Pancreas (tissue), 10 donors: ENCODE measurements at places on chromosomes 11 and 22. TPM values are rescaled to one million over a fixed set of nuclear protein-coding genes. Genes with fewer than 3 reads are reported as not detected.
A peak's percentile ranks its signal among the peaks of the same experiment; 100 is the strongest.

DNA sequence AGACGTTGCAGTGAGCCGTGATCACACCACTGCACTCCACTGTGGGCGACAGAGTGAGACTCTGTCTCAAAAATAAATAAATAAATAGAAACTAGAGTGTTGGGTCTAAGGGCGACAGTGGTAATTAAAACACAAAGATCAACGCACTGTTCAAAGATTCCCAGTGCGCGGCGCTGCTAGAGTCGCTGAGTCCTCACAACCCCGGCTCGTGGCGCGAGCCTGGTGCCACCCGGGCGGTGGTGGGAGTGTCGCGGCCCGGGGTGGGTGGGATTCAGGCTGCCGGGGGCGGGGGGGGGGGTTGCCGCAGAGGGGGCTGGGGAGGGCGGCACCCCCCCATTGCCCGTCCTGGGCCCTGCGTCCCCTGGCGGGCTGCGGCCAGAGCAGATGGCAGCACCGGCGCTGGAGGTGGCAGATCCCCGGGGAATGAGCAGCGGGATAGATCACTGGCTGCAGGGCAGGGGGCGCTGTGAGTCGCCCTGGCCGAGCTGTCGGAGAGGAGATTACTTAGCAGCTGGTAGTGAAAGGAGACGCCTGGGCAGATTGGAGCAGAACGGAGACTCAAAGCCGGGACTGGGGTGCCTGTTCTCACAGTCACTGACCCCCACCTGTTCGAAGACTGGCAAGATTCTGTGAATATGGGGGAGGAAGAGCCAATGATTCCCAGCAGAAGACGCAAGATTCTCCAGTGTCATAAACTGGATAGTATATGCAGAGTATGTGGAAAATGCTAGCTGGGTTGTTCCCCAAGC is 30.2 kb upstream of the APOBEC3A start:
- DNase-seq, result peak; percentile 86

DNA sequence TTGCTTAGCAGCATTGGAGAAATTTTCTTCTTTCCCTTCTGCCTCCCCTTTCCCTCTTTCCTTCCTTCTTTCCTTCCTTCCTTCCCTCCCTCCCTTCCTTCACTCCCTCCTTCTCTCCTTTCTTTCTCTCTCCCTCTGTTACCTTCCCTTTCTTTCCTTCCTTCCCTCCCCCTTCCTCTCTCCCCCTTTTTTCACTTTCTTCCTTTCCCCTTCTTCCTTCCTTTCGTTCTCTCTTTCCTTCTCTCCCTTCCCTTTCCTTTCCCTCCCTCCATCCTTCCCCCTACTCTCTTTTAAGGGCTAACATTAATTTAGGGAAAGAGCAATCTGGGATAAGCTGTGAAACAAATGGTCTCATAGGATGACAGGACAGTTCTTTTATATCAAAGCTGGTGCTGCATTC is 34.1 kb downstream of the SLC5A1 start:
- DNase-seq, result no peak

GRCh38 chr11:57322256-57323166 is 2.2 kb downstream of the TNKS1BP1 start:
- peak; percentile 84 for DNase-seq

GRCh38 chr11:3121931-3122774 is 43.0 kb downstream of the OSBPL5 start:
- DNase-seq, result no peak

DNA sequence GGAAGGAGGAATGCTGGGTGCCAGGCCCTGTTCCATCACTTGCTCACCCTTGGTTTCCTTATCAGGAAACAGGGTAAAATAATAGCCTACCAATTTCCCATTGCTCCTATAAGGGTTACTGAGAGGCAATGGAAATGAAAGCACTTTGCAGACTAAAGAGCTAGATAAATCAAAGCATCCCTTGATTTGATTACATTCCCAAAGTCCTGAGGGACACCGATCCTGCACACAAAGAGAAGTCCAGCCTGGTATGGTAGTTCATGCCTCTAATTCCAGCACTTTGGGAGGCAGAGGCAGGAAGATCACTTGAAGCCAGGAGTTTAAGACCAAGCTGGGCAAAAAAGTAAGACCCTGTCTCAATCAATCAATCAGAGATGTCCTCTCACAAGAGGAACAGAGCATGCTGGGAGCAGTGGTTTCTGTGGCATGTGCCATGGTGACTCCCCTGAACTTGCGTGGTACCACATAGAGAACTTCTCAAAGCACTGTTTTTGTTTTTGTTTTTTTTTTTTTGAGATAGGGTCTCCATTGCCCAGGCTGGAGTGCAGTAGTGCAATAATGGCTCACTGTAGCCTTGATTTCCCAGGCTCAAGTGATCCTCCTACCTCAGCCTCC is 10.7 kb downstream of the TBC1D10A start:
- no peak for DNase-seq

- DNase-seq, result no peak
These were observed 3.3 kb downstream of the CAPN5 start for GRCh38 chr11:77069969-77070582.

GRCh38 chr11:76748948-76749347 is 34.2 kb upstream of the TSKU start:
- no peak for DNase-seq

DNA sequence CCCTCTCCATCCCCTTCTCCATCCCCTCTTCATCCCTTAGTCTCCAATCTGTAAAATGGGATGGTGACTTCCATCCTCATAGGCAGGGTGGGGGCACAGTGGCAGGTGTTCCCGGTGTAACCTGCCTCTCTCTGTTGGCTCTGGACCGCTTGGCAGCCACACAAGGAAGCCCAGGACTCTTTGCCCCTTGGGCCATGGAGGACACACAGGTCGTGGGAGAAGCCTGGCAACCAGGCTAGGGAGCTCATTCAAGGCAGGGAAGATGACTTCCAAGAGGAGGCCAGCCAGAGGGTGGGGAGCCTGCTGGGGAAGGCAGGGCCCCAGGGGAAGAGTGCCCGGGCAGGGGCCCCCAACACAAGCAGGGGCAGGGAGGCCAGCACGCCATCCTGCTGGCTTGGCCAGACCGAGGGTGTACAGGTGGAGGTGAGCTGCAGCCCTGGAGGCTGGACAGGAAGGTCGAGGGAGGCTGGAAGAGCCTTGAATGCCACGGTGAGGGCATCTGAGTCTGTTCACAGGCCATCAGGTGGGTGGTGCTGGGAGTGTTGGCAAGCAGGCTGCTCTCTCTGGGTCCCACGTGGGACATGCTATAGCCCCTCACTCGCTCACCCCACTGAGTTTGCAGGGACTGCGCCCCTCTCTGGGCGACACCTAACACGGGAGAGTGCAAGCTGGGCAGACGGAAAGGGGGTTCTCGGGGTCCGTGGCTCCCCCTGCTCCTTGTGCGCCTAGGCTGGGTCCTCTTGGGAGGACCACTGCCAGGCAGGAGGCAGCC is 15.5 kb upstream of the CTSD start:
- peak; percentile 42 for DNase-seq

GRCh38 chr11:3155691-3156258 is 9.3 kb downstream of the OSBPL5 start:
- no peak for DNase-seq

DNA sequence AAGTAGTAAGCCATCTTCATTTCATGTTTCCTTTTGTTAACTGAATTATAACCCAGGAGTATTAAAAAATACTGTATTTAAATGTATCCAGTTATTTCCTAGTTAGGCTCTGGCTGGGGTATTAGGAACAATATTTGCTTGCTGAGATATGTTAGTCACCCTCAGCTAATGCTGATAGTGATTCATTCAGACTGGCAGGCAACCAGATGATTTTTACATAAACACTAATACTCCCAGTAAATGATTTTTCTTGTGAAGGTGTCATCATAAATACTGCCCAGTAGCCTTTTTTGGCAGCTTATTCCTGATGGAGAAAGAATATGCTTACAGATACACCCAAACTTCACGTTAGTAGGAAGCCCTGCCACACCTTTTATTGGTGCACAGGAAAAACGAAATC is 8.1 kb downstream of the YWHAH start:
- DNase-seq, result no peak

DNA sequence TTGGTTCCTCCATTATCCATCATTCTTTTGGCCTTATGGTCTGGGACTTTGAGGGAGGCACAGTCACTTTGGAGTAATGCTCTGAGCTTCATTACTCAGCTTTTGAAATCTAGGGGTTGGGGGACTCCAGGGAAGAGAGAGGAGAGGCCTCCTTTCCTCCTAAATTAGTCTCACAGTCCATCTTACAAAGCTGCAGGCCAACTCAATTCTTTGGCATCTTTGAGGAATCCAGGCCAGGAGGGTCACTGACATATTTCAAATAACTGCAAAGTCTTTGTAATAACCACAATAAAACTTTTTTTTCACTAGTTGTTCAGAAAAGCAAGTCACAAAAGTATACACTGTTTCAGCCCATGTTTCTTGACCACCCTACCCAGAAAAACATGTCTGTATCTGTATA is 73.3 kb upstream of the FAR1 start:
- DNase-seq, result no peak

GRCh38 chr22:42353883-42354727 is 78.1 kb downstream of the NFAM1 start:
- no peak for DNase-seq

GRCh38 chr11:60765355-60765754 is 8.7 kb downstream of the MS4A15 start:
- no peak for DNase-seq

DNA sequence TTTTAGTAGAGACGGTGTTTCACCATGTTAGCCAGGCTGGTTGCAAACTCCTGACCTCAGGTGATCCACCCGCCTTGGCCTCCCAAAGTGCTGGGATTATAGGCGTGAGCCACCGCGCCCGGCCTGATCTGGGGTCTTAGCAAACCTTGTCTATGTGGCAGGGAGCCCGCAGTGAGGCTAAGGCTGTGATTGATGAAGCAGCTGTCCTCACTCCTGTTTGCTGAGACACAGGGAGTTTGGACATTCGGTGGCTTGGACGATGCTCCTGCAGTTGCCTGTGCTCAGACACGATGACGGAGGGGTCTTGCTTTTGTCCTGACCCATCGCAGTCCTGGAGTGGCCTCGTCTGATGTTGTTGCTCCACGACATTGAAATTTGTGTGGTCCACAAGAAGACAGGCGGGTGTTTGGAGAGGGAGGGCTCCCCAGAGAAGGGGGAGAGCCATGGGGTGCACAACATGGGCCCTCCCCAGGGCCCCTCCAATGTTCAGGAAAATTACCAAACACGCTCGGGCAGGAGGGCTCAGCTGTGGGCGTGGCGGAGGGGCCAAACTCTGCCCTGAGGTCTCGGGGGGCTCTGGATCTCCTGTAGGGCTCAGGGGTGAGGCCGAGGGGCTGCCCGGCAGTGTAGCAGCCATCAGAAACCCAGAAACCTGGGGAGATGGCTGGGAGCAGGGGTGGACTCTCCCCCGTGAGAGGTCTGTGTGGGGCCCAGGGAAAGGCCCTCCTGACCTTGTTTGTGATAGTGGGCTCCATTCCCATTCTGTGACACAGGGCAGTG is 41.8 kb upstream of the PRR5 start:
- no peak for DNase-seq

- DNase-seq, result no peak
These were observed 188.6 kb downstream of the HIPK3 start for GRCh38 chr11:33445761-33446161.

LMO1 gene
- total RNA-seq, result 0.54 TPM

- no peak for DNase-seq
These were observed 3.6 kb downstream of the SLC43A1 start for GRCh38 chr11:57511741-57512430.

DNA sequence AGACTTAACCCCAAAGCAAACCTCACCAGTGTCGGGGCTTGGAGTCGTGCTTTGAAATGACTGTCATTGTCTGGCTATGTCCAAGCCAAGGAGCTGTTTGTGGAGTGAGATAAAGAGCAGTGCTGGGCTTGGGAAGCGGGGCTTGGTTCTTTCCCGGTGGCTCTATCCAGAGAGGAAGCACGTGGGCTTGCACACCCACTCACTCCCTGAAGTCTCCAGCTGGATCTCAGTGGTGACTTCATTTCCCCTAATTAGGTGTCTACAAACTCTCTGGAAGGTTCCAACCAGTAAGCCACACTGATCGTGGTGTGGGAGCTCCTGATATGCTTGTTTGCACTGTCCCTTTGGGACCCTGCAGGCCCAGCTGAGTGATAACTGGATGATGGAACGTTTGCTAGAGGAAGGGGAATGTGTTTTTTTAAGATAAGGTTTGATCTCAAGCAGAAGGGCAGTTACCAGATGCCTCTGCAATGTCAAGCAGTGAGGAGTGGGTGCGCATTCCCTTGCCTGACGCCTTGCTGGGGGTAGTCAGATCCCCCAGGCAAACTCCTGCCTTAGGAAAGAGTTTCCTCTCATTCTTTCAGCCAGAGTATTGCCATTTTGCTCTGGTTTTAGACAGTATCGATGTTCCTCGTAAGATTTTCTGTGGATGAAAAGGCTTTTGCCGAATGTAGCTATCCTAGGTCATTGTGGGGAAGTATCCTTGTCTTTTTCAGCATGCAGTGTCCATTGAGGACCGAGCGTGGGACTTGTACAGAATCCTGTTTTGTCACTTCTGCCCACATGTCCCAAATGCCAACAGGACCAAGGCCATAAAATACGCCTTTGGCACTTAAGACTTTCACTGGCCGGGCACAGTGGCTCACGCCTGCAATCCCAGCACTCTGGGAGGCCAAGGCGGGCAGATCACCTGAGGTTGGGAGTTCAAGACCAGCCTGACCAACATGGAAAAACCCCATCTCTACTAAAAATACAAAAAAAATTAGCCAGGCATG is 90.9 kb downstream of the MICAL2 start:
- DNase-seq, result no peak

DNA sequence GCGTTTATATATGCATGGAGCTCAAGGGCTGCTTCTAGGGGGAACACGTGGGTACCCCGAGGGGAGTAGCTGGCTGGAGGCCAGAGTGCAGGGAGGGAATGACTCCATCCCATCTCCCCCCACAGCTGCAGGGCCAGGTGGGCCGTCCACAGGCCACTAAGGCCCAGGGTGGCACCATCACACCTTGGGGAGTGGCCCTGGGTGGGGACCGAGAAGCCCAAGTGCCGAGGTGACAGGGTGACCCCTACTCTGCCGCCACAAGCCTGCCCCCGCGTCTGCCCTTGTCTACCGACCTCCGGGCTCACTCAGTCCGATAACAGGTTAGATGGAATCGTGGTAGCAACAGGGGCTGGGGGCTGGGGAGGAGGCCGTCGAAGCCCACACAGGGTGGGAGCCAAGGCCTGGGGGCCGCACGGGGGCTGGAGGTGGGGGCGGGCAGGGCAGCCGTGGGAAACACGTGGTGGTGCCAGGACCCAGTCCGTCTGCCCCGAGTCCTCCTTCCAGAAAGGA is 125.7 kb downstream of the KCNQ1OT1 start:
- DNase-seq, result peak; percentile 72

DNA sequence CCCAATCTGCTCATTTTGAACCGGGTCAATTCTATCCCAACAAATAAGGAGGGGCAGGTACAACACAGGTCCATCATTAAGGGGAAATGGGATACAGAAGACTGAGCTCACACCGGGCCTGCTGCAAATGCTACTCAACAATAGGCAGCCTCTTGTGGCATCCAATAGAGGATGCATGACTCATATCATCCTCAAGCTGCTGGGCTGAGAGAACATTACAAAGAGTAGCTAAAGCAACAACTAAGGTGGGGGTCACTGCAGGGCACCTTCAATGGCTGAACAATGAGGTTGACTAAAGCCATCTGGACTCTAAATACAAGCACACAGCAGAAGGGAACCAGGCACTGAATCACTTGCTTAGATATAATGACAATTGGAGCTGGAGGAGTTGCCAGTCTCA is 130.1 kb upstream of the SYN3 start:
- no peak for DNase-seq

GRCh38 chr11:70108250-70108649 is 30.1 kb downstream of the ANO1 start:
- DNase-seq, result no peak

PTH gene
- total RNA-seq, result not detected

DRICH1 gene
- 1.2 TPM for total RNA-seq
